ENCODE measurements at places on chromosomes 4 and X.
A peak's percentile ranks its signal among the peaks of the same experiment; 100 is the strongest.

- DNase-seq: no peak
Observed at GRCh38 chr4:168484626-168485025, 4.3 kb upstream of the DDX60L start.

DNA sequence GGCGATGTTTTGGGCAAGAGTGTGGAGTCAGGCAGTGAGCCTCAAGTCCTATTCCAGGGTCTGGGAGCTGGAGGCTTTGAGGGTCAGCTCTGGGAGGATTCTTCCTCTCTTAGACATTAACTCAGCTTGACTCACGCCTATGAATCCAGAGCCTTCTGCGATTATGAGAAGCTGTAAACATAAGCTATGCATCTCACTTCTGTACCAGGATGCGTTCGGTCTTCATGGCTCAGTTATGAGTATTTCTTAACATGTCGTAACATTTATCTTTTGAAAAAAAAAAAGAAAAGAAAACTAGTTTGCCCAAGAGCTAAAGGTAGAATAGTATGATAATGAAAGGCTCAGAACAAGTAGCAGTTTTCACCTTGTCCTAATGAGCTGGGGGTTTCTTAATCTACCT, 4.6 kb downstream of the SHROOM2 start:
- DNase-seq: no peak

GRCh38 chr4:47703956-47704355, 133.9 kb downstream of the CORIN start:
- DNase-seq: no peak

GRCh38 chr4:100982345-100982744, 365.0 kb downstream of the PPP3CA start:
- DNase-seq: no peak

GRCh38 chr4:188032170-188032569, 36.6 kb downstream of the ZFP42 start:
- no peak for DNase-seq

DNA sequence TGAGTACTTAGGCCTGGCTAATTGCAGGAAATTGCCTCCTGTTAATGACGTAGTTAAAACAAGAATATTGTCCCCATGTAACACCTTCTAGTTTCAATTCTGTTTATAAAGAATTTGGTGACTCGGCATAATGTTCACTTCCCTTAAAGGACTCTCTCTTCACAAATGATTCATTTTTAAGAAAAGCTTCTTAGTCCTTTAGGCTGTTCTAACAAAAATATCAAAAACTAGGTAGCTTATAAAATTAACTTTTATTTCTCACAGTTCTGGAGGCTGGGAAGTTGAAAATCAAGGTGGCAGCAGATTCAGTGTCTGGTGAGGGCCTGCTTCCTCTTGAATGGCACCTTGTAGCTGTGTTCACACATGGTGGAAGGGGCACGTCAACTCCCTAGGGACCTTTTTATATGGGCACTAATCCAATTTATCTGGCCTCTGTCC, 23.8 kb downstream of the COL25A1 start:
- DNase-seq: no peak

DNA sequence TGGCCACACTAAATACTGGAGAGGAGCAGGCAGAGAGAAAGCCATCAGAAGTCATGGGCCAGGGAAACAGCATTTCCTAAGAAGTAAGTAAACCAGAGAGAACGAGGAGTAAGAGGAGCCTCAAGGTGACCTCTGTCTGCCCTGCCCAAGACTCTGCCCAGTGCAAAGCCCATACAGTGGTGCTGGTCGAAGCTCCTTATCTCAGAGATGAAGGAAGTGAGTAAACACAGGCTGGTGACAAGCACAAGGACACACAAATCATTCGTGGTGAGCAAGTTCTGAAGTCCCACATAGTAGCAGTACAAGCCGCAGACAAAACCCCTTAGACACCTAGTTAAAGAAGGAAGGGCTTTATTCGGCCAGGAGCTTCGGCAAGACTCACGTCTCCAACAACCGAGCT, 62.7 kb downstream of the DCTD start:
- no peak for DNase-seq

- DNase-seq: no peak
Observed at GRCh38 chrX:30065226-30065625, 150.1 kb upstream of the MAGEB2 start.

GRCh38 chr4:48623182-48623780, 133.2 kb downstream of the ZAR1 start:
- no peak for DNase-seq

DNA sequence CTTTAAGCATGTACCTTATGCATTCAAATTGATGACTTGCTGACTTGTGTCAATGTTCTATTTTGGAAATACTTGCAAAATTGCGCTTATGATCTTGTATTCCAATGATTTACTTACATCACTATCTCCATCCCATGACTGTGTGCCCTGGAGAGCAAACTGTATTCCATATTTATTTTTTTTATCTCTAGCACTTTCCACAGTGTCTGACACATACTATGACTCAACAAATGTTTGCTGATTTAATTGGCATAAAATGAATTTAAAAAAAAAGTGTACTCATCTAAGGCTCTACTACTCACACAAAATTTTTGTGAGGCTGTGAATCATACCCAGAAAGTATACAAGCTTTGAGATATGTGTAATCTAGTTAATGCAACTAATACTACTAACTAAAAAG, 1066.8 kb upstream of the ADGRL3 start:
- no peak for DNase-seq

GRCh38 chr4:153651116-153651515, 33.0 kb upstream of the TLR2 start:
- no peak for DNase-seq

- DNase-seq: peak; percentile 66
Observed at GRCh38 chrX:25873196-25873595, 264.9 kb upstream of the MAGEB18 start.

- no peak for DNase-seq
Observed at GRCh38 chr4:122744229-122744628, 11.7 kb downstream of the BBS12 start.

- no peak for DNase-seq
Observed at GRCh38 chr4:22739968-22740367, 47.2 kb downstream of the GBA3 start.

GRCh38 chr4:168651374-168651773, 154.5 kb downstream of the PALLD start:
- DNase-seq: no peak

- peak; percentile 26 for DNase-seq
Observed at GRCh38 chr4:1055721-1056590, 44.5 kb downstream of the FGFRL1 start.

- no peak for DNase-seq
Observed at GRCh38 chr4:13327991-13328390, 156.1 kb downstream of the RAB28 start.

DNA sequence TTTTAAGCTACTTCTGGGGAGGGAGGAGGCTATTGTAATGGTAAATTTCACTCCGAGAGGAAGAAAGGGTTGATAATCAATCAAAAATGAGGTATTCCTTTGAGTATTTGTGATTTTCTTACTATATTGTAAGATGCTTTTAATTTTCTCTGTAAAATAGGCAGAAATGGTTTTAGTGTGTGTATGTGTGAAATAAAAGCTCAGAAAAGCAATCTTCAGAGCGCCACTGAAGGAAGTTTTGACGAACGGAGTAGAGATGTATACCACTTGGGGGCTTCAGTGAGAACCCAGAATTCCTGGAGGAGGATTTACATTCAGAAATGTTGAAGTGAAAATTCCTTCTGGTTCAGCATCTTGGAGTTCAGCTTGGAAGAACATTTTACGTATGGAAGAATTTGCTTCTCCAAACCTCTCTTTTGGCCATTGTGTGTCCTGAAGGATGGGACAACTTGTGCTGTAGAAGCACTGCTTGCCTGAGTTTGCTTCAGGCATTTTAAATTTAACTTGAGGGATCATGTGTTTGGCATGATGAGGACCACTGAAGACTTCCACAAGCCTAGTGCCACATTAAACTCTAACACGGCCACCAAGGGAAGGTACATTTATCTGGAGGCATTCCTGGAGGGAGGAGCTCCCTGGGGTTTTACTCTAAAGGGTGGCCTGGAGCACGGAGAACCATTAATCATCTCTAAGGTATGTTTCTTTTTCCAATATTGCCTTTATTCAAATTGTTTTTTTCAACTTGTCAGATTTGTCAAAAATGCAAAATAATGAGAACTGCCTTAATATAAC, 695 bp downstream of the SHROOM3 start:
- DNase-seq: no peak

Measured in SHP77 (cell line).